ENCODE measurements at places on chromosomes 2 and 18. TPM values are rescaled to one million over a fixed set of nuclear protein-coding genes. Genes with fewer than 3 reads are reported as not detected.
A peak's percentile ranks its signal among the peaks of the same experiment; 100 is the strongest.

Gene DOCK10
- total RNA-seq, result 13.1 TPM

Gene IL1RL2
- 0.21 TPM for total RNA-seq

Gene METAP1D
- 8.5 TPM for total RNA-seq

Gene SERPINB13
- not detected for total RNA-seq

Gene UGT1A10
- total RNA-seq, result not detected

Gene MDH1B
- 1.3 TPM for total RNA-seq

Gene NTSR2
- not detected for total RNA-seq

Gene GAL3ST2
- total RNA-seq, result not detected

Gene LRRTM1
- total RNA-seq, result not detected

Gene FANCL
- total RNA-seq, result 14.6 TPM

GRCh38 chr2:36960005-36960675 lies 6.2 kb downstream of the STRN start:
- no peak for DNase-seq
- H3K27ac ChIP-seq, result no peak overlapping the region

- no peak overlapping the region for H3K27ac ChIP-seq
- peaks cover 35% of the 10 kb centered on the region for H3K36me3 ChIP-seq
- H3K4me3 ChIP-seq, result no peak overlapping the region
Measured at GRCh38 chr2:189849550-189849949, 65.3 kb downstream of the PMS1 start.

- DNase-seq, result no peak
- peaks cover 9% of the 10 kb centered on the region for H3K4me1 ChIP-seq
- no peak overlapping the region for H3K4me3 ChIP-seq
- H3K36me3 ChIP-seq, result no peaks in the 10 kb centered on the region
- H3K27ac ChIP-seq, result no peak overlapping the region
Measured at GRCh38 chr18:9029131-9029530, 73.4 kb upstream of the NDUFV2 start.

DNA sequence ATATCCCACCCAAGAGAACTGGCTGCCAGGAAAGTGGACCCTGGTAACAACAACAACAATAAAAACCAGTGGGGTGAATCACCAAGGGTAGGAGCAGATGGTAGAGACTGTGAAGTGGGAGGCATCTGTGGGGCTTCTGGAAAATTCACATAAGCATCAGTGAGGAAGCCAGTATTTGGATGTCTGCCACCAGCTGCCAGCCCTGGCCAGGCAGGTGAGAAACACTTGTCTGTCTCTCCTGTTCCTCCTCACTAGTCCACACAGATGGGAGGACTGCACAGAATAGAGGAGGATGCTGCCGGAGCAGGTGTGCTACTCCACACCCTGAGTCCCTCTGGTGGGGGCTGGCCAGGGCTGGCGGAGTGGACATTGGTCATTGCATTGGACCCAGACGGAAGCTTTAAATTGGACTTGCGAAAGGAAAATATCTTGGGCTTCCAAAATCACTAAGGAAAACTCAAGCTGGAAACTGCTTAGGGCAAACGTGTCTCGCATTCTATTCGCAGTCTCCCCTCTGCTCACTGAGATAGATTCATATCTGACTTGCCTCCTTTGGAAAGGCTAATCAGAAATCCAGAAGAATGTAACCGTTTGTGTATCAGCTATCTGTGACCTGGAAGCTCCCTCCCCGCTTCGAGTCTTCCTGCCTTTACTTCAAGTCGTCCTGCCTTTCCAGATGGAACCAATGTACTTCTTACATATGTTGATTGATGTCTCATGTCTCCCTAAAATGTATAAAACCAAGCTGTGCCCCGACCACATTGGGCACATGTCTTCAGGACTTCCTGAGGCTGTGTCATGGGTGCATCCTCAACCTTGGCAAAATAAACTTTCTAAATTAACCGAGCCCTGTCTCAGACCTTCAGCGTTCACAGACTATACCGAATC lies 69.1 kb downstream of the NAB1 start:
- H3K4me3 ChIP-seq, result no peak overlapping the region
- no peaks in the 10 kb centered on the region for H3K36me3 ChIP-seq
- H3K27me3 ChIP-seq, result no peaks in the 10 kb centered on the region
- peaks cover 20% of the 10 kb centered on the region for H3K4me1 ChIP-seq
- no peak for DNase-seq
- H3K27ac ChIP-seq, result no peak overlapping the region

DNA sequence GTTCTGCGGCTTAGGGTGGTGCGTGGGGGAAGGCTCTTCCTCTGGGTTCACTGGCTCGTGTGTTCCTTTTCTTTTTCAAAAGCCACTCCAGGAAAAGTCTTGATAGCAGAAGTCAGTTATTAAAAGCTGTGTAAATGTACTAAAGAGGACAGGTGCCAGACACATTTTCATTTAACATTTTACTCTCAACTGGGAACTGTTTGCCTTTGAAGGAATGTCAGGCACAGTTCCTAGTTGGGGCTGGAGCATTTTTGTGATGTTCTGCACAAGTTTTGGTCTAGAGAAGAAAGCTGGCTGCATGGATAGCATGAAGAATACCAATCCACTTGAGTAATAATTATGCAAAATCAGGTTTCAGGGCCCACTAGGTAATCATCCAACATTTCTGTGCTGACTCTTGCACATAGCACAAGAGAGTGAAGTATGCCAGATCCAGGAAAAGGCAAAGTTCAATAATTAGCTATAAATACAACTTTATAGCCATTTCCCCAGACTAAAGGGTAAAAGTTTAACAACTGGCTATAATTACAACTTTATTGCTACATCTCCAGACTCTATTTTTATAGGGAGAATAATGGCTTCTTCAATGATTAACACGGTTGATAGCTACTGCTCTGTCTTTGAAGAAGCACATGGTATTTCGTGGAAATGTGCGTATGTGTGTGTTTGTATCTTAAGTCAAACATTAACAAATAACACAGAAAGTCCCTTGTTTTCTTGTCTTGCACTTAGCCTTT lies 16.2 kb downstream of the SCYGR8 start:
- no peaks in the 10 kb centered on the region for H3K36me3 ChIP-seq
- H3K4me1 ChIP-seq, result peaks cover 16% of the 10 kb centered on the region
- H3K4me3 ChIP-seq, result no peak overlapping the region
- H3K27ac ChIP-seq, result no peak overlapping the region

GRCh38 chr2:212901604-212902275 lies 249.7 kb downstream of the IKZF2 start:
- H3K27me3 ChIP-seq, result no peaks in the 10 kb centered on the region
- no peaks in the 10 kb centered on the region for H3K36me3 ChIP-seq
- H3K27ac ChIP-seq, result no peak overlapping the region
- no peaks in the 10 kb centered on the region for H3K4me1 ChIP-seq

GRCh38 chr2:181573140-181573736 lies 83.7 kb downstream of the CERKL start:
- H3K36me3 ChIP-seq, result no peaks in the 10 kb centered on the region
- peaks cover 6% of the 10 kb centered on the region for H3K27me3 ChIP-seq
- DNase-seq, result no peak
- no peaks in the 10 kb centered on the region for H3K4me1 ChIP-seq
- H3K4me3 ChIP-seq, result no peak overlapping the region

DNA sequence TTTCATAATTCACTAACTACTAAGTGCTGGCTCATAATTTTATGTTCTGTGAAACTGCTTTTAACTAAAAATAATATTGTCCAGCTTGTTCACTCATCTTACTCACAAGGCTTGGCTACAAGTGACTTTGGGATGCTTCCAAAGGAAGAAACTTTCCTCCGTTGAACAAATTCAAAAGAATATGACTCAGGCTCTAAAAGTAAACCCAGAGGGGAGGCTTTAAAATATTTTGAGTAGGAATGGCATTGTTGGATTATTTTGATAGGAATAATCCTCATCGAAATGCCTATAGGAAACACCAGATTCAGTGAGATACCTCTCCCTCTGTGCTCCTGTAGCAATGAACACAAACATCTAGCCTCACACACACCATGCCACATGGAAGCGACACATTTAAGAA lies 25.2 kb upstream of the TLK1 start:
- no peak for DNase-seq
- peaks cover 16% of the 10 kb centered on the region for H3K4me1 ChIP-seq
- H3K27ac ChIP-seq, result peak overlapping the region; percentile 38
- no peaks in the 10 kb centered on the region for H3K27me3 ChIP-seq

GRCh38 chr2:17299891-17300540 lies 218.2 kb downstream of the RAD51AP2 start:
- no peak overlapping the region for H3K4me3 ChIP-seq
- no peaks in the 10 kb centered on the region for H3K4me1 ChIP-seq
- H3K36me3 ChIP-seq, result no peaks in the 10 kb centered on the region
- no peak overlapping the region for H3K27ac ChIP-seq
- DNase-seq, result no peak

DNA sequence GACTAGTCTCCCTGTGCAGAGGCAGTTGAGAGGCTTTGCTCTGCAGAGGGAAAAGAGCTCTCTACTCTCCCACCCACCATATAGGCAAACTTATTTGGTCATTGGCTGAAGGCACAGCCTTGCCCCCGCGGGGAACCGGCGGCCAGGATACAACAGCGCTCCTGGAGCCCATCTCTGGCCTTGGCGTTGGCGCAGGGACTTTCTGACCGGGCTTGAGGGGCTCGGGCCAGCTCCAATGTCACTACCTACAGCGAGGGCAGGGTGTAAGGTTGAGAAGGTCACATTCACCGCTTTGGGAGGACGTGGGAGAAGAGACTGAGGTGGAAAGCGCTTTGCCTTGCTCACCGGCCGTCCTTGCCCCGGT lies 2.2 kb downstream of the ONECUT2 start:
- H3K4me1 ChIP-seq, result peaks cover 50% of the 10 kb centered on the region
- H3K4me3 ChIP-seq, result peak overlapping the region; percentile 58
- no peak for DNase-seq

DNA sequence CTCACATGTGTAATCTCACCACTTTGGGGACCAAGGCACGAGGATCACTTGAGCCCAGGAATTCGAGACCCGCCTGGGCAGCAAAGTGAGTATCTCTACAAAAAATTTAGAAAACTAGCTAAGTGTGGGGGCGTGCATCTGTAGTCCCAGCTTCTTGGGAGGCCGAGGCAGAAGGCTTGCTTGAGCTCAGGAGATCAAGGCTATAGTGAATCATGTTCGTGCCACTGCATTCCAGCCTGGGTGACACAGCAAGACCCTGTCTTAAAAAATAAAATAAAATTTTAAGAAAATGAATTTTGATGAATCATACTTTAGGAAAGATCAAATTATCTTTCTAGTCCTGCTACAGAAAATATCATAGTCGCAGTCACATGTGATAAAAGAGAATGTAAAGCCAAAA lies 46.9 kb downstream of the CABYR start:
- peaks cover 8% of the 10 kb centered on the region for H3K4me1 ChIP-seq
- H3K36me3 ChIP-seq, result no peaks in the 10 kb centered on the region
- H3K4me3 ChIP-seq, result no peak overlapping the region
- DNase-seq, result no peak
- no peak overlapping the region for H3K27ac ChIP-seq

DNA sequence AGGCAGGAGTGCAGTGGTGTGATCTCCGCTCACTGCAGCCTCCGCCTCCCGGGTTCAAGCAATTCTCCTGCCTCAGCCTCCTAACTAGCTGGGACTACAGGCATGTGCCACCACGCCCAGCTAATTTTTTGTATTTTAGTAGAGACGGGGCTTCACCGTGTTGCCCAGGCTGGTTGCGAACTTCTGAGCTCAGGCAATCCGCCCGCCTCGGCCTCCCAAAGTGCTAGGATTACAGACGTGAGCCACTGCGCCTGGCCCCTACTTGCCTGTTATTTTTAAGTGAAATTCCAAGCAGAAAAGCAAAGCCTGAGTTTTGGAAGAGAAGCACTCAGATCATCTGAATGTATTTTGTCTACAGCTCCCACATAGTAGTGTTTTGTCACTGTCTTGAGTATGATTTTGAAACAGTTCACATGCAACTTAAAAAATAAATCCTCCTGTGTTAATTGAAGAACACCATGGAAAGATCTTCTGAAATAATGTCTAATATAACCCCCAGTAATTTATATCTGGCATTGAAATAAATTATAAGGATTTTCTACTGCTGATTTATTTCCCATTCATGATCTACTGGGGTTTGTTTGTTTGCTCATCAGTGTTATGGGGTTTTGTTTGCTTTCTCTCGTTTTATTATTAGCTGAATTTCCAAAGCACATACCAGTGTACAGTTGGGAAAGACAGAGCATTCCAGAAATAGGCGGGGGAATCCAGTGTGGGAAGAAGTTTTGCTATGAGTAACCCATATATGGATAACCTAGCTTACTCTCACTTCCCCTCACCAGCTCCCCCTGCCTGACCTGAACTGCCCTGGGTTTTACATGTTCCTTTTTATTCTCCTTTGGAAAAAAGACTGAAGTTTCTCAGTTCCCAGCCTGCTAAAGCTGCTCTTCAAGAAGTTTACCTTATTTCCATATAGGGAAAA lies 80.1 kb upstream of the MAP3K20 start:
- no peak overlapping the region for H3K4me3 ChIP-seq
- no peaks in the 10 kb centered on the region for H3K27me3 ChIP-seq
- H3K4me1 ChIP-seq, result peaks cover 28% of the 10 kb centered on the region
- DNase-seq, result no peak
- peak overlapping the region; percentile 75 for H3K27ac ChIP-seq

GRCh38 chr2:5781679-5782078 lies 89.5 kb downstream of the SOX11 start:
- H3K4me1 ChIP-seq, result no peaks in the 10 kb centered on the region
- no peak for DNase-seq
- H3K4me3 ChIP-seq, result no peak overlapping the region
- H3K36me3 ChIP-seq, result no peaks in the 10 kb centered on the region
- no peak overlapping the region for H3K27ac ChIP-seq

DNA sequence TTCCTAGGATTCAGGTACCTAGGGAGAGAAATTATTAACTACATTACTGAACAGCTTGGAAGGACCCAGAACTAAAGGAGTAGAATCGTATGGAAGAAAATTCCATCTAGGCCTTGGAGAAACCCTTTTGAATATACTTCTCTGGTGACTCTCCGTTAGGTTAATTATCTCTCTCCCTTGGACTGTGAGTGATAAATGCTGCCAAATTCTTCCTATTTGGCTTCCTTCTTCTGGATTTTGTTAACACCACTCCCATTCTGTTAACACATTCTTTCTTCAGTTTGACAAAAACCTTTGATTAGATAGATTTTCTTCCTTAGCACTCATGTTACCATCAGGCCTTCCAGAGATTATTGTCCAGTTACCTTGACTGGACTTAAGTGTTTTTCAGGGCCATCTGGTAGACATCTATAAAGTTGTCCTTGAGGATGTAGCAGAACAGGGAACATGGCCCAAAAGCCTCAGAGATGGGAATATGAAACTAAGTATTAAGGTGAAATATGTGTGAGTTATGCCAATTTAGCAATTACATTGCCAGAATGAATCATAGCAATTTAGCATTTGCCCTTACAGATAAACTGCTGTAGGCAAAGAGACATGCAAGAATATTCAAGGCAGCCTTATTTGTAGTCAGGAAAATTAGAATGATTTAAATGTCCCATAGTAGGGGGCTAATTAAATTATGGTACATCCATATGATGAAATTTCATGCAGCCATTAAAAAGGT lies 6.7 kb downstream of the CYP27A1 start:
- H3K27ac ChIP-seq, result no peak overlapping the region
- no peak for DNase-seq
- H3K27me3 ChIP-seq, result peaks cover 3% of the 10 kb centered on the region
- H3K36me3 ChIP-seq, result no peaks in the 10 kb centered on the region

DNA sequence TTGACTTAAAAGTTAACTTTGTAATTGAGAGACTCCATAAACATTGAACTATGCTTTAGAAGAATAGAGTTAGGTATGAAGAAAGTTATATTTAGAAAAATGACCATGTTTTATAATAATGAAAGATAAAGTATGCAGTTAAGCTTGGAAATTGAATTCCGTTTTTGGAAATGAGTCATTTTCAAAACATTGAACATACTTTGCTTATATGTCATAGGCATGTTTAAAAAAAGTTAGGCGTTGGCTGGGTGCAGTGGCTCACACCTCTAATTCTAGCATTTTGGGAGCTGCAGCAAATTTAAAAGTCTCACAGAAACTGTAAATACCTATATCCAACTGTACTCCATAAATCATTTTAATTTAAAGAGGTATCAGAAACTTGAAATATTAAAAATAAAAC lies 607.4 kb downstream of the CBLN2 start:
- no peak overlapping the region for H3K27ac ChIP-seq
- no peak overlapping the region for H3K4me3 ChIP-seq
- no peaks in the 10 kb centered on the region for H3K27me3 ChIP-seq
- no peak for DNase-seq
- no peaks in the 10 kb centered on the region for H3K36me3 ChIP-seq
